ENCODE measurements at places on chromosomes 2 and 18.

- peak; percentile 62 for DNase-seq
Observed at GRCh38 chr2:218029366-218030360, 26.9 kb upstream of the TNS1 start.

DNA sequence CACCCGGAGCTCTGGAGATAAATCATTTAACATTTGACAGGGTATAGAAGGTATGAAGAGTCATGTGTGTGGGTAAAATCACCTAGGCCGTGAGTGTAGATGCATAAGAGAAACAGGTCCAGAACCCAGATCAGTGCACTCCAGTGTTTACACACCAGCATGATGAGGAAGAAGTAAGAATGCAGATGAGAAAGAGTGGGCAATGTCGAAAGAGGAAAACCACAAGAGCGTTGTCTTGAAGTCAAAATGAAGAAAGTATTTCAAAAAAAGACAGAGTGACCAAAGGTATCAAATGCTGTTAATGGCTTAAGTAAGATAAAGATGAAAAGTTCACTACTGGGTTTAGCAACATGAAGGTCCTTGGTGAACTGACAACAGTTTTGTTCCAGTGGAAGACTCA is 32.0 kb upstream of the PLB1 start:
- no peak for DNase-seq

DNA sequence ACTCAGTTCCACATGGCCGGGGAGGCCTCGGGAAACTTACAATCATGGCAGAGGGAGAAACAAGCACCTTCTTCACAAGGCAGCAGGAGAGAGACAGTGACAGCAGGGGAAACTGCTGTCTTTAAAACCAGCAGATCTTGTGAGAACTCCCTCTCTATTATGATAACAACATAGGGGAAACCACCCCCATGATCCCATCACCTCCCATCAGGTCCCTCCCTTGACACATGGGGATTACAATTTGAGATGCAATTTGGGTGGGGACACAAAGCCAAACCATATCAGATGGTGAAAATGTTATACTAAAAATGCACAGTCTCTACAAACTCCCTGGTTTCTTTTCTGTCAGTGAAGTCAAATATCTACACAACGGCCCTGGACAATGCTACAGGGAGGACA is 9.2 kb downstream of the TMEM18 start:
- DNase-seq: peak; percentile 13

- DNase-seq: no peak
Observed at GRCh38 chr2:200509235-200509611, 645 bp downstream of the KCTD18 start.

DNA sequence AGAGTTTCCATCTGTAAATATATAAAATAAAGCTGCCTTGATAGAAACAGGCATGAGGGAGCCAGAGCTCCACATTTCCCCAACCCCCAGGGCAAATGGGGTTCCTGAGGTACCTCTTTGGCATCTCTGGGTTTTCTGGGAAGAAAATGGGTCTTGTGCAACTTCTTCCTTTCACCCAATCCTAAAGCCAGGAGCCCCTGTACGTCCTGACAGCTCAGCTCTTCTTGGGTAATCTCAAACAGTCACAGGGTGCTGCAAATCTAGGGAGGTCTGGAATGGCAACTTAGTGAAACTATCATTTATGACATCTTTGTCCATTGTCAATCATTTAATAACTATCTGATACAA is 36.6 kb upstream of the STAT1 start:
- DNase-seq: no peak

DNA sequence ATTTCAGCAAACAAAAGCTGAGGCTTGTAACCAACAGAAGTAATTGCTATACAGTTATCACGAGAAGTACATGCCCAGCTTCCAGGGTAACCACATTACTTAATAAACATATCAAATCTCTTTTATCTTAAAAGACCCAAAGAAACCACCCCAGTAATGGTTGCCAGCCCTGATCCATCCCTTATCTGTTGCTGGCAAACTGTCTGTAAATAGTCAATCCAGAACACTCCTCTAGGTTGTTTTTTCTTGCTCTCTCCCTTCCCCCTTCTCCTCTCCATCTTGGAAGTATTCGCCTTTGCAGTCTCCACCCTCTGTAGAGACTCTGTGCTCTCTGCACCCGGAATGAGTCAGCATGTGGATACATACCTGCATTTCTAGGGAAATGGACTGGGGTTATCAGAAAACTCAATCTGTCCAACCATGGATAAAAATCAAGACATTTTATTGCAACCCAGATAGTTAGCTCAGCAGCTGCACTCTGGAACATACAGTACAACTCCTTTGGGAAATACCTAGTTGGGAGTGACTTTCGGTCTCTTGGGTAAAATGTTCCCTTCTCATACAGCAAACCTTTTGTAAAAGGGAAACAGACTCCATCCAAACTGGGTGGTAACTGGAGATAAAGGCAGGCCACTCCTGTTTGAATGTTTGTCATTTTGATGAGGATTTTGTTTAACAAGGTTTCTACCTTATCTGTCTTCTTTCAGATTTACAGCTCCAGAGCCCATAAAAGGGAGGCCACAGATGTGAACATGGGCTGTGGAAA is 123.5 kb upstream of the FOSL2 start:
- DNase-seq: no peak

DNA sequence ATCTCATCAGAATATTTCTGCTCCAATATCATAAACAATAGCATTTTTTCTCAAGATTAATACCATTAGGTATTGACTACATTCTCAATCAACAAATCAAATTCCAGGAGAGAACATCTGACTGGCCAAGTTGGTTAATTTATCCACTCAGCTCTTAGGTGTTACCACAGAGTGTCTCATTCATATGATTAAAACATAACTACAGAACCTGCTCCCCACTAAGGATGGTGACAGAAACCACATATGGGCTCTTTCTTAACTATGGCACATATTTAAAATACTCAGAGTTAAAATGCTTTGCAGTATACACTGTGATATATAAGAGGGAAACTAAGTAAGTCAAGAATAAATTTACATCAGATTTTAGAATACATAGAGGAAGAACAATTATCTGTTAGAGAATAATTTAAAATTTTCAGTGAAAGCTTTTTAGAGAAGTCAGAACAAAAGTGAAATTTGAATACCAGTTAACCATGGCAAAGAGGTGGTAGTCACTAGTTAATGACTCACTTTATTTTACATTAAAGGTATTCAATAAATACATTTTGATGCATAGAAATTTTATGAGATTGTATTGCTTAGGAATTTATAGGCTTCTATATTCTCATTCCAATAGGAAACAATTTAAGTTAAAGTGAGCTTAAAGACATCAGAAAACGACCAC is 1120.8 kb upstream of the TMEFF2 start:
- no peak for DNase-seq

DNA sequence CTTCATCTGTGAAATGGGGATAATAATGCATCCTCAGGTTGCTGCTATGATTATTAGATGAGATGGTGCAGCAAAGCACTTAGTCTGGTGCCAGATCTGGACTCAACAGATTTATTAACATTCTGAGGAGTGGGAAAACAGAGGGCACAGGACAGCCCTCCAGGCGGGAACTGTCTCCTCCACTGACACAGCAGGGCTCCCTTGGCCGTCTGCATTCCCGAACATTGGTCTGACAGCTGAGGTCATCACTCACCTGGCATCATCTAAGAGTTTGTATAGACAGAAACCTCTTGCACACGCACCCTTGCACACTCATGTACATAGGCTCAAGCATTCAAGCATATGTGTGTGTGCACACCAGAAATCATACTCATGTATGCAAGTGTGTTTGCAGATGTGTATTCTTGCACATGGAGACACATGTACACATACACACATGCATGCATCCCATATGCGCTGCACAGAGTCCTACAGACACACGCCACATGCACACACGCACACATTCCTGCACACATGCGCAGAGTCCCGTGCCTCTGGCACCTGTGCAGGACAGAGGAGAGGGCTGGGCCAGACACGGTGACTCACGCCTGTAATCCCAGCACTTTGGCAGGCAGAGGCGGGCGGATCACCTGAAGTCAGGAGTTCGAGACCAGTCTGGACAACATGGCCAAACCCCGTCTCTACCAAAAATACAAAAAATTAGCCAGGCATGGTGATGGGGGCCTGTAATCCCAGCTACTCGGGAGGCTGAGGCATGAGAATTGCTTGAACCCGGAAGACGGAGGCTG is 173.3 kb upstream of the GLI2 start:
- DNase-seq: no peak

DNA sequence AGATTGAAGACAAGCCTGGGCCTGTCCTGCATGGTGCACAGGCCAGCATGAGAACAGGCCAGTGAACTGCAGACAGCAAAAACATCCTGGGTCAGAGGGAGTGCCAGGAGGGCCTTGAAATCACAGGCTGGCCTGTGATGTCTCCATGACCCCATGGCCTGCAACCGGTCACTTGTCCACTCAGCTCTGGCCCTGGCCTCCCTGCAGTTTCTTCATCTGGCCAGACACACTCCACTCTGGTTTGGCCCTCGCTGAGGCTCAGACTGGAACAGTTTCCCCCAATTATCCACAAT is 12.6 kb downstream of the CYRIA start:
- DNase-seq: no peak

DNA sequence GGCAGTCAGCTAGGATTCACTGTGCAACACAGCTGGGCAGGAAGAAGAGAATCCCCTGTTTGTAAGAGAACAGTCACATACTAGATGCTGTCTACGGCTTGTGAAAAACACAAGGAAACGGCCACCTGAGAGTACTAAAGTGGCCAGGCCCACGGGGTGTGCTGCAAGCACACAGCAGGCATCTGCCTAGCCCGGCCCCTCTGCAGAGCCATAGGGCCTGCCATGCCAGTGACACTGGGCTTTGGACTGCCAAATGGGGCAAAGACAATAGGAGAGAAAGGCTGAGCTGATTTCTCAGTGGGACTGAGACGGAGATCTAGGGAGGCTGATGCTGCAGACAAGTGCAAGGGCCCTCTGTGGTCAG is 10.3 kb downstream of the TUBB6 start:
- no peak for DNase-seq

DNA sequence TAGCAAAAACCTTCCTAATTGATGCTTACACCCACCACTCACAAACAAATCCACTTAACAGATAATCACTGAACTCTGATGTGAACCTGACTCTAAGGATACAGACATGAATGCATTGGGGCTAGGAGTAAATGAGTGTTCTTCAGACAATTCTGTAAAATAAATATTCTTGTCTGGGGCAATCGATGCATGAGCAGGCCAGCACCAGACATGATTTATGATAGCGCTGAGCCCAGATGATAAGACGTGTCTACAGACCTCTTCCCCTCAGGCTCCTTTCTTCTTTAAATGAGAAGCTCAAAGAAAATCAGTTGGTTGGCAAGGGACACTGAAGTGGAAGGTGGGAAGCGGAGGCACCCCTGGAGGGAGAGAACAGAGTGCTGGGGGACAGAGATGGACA is 27.3 kb upstream of the BIN1 start:
- no peak for DNase-seq

- no peak for DNase-seq
Observed at GRCh38 chr2:181642086-181642485, 14.8 kb downstream of the CERKL start.

DNA sequence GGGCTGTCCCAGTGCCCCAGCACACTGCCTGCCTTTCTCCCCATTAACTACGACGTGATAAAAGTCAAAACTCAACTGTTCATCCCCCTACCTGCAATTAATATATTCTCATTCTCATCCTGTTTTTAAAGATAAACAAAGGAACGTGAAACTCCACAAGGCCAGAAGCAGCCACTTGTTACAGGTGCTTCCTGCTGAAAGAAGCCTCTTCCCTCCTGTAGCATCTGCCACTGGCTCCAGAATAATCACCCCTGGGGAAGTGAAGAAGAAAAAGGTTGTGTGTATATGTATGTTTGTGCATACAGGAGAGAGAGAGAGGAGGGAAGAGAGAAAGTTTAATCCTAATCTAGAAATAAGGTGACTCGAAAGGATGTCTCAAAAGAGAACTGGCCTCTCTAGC is 27.1 kb downstream of the KIAA2012 start:
- DNase-seq: no peak

DNA sequence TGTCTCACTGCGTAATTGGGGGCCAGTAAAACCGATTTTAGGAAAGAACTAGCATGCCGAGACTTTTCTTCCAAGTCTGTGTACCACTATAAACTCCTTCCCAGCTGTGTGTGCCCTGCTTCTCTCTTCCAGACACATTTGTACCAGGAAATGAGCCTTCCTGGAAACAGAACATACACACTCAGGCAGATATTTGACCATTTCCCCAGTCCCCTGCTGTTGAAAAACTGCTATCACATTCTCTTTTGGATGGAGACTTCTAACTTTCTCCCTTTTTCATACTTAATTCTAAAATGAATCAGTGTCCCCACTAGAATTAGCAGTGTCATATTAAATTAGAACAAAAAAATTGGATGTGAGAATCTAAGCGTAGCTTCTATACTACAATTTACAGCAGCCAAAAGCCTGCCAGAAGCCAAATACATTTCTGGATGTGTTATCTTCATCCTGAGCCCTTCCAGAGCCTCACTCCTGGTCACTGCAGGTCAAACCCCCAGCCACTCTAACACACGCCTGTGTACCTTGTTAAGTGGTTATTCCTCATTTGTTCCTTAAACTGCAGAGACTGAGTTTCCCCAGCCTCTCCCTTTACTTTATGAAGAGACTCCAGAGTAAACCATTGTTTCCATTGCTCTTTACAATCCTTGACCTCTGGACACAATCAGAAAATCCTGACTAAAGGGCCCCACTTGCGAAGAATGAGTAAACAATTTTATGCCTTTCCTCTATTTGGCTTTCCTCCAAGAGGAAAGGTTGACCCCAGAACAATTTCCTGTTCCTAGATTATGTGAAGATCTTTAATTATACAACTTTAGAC is 20.4 kb downstream of the DSG4 start:
- no peak for DNase-seq

DNA sequence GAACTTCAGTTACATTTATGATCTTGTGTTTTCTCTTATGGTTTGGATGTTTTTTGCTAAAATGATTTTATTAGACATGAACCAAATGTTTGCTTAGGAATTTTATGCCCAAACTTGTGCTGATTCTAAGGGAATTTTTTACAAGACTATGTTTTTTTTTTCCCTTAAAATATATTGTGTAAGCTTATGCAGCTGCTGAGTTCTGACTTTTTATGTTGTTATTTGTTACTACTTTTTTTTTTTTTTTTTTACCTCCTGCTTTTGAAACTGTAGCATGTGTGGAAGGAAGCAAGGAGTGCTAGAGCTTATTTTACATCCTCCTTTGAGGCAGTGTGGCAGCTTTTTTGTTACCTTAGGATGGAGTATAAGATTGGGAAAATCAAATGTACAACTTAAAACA is 6.0 kb upstream of the DNAH7 start:
- DNase-seq: no peak

DNA sequence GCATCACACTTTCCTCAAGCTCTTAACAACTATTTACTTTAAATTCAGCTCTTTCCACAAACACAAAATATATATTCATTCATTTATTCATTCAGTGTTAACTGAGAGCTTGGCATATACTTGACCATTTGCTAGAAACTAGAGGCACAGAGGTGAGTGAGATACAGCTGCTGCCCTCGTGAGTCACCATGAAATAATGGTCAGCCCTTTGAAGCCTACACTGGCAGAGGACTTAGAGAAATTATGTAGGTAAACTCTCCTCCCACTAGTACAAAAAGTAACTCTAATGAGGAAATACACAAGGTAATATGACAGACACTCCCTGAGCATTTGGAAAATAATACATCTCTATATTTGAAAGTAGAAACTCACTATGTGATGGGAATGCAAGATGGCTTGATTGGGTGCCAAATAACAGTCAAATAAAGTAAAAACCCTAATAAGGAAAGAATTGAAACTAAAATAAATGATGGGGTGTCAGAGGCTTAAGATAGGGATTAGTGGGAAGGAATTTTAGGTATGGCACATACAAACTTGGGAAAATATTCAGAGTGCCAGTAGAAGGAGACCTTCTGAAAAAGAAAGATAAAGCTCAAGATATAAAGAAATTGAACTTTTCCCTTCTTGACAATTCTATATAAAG is 61.1 kb downstream of the ANTXR1 start:
- no peak for DNase-seq

- DNase-seq: no peak
Observed at GRCh38 chr2:71530641-71531332, 77.4 kb downstream of the DYSF start.

Measured in type B pancreatic cell (in vitro differentiated cells).